Renal cortex interstitium (tissue), 15 donors: ENCODE measurements at places on chromosomes 4 and X. TPM values are rescaled to one million over a fixed set of nuclear protein-coding genes. Genes with fewer than 3 reads are reported as not detected.

The TLR10 gene
- polyA plus RNA-seq: 0.45 TPM

The HEPH gene
- polyA plus RNA-seq: 54.3 TPM

The CYTL1 gene
- 8.6 TPM for polyA plus RNA-seq

The ZCCHC12 gene
- polyA plus RNA-seq: 1.2 TPM

The DOK7 gene
- polyA plus RNA-seq: 3.7 TPM

The SLITRK4 gene
- polyA plus RNA-seq: 17.1 TPM

The RNF212 gene
- 19.3 TPM for polyA plus RNA-seq

The KCTD8 gene
- 2.2 TPM for polyA plus RNA-seq

The NHS gene
- polyA plus RNA-seq: 29.2 TPM

The HTN1 gene
- not detected for polyA plus RNA-seq

GRCh38 chrX:36087366-36087765 is 167.8 kb downstream of the CFAP47 start:
- no peak for DNase-seq

- no peak for DNase-seq
Observed at GRCh38 chr4:167171928-167172327, 62.4 kb downstream of the SPOCK3 start.

GRCh38 chrX:110131031-110131430 is 128.1 kb downstream of the TMEM164 start:
- no peak for DNase-seq

DNA sequence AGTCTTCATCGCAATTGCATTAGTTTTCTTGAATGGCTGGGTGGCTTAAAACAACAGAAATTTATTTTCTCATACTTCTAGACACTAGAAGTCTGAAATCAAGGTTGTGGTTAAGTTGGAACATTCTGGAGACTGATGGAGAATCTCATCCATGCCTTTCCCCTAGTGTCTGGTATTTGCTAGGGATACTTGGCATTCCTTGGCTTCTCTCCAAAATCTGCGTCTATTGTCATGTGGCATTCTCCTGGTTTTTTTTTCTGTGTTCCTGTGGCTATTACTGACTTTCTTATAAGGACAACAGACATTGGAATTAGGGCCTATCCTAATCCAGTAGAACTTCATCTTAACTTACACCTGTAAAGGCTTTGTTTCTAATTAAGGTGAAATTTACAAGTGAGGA is 272.8 kb upstream of the EPHA5 start:
- no peak for DNase-seq

DNA sequence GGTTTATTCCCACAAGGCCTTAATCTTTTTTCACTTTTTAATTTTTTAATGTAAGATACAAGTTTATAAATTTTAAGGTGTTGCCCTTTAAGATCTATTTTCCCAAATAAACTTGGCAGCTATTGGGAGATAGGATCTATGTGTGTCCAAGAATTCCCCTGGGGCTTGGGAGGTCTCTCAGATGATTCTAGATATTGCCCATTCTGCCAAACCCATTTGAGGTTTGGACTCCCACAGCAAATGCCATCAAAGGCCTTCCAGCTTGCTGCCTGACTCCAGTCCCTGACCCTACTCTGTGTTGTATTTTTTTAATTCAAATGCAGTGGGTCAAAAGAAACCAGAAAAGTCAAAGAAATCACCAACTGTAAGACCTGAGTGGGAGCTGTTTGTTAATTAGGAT is 120.0 kb upstream of the CHRDL1 start:
- no peak for DNase-seq

- no peak for DNase-seq
Observed at GRCh38 chr4:1579901-1580691, 104.0 kb downstream of the FAM53A start.

DNA sequence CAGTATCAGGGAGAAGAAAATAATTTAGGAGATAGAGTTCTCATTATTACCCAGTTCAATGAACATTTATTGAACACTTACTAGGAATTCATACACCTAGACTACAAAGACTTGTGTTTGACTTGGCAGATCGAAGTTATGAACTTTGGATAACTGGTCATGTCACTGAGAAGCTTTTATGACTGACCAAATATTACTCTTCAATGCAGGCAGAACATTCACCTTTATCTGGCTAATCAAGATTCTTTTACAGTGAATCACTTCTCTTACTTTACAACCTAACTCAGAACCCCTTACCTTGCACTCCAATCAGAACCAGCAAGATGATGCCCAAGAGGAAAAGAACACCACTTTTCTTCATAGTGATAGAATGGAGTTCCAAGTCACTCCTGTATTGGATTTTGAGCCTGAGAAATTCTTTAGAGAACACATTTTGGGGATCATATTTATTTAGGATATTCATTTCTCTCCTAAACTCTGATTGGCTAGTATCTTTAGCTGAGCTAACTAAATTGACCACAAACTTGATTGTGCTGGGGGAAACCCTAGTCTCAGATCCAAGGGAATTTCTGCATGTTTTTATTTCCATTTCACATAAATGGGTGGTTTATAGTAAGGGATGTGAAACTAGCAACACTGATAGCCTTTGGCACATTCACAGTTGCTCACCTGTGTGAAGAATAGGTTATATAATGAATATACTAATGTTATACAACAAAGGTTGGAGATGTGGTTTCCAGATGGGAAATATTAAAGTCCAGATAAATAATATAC is at the start of gene CXCL9:
CXCL9 (minus strand) TSS at position 421 of the 774 bp plus-strand sequence; CDS start at position 361, 60 bp downstream.
- DNase-seq: no peak

DNA sequence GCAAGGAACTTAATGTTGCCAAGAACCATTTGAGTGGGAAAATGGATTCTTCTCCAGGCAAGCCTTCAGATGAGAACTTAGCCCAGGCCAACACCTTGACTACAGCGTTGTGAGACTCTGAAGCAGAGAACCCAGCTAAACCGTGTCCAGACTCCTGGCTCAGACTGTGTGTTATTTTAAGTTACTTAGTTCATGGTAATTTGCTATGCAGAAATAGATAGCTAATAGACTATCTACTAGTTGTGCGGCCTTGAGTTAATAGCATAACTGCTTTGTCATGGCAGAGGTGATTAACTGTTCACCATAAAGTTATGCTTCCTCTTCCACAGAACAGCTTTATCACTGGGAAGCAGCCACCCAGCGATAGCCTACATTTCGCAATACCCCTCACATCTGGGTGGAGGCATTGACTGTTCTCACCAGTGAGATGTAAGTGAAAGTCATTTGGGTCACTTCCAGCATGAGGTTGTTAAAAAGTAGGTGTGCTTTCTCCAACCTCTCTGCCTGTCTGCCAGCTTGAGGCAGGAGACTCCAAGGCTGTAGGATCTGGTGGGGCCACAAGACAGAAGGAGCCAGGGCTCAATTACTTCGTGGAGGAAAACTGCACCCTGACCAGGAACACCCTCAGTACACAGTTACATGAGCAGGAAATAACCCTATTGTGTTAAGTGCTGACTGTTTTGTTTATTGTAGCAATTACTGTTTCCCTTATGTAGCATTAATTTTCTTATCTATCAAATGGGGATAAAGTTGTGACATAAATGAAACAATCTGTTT is 94.2 kb downstream of the GPAT3 start:
- DNase-seq: no peak

- no peak for DNase-seq
Observed at GRCh38 chrX:7252013-7252610, 104.2 kb upstream of the PUDP start.

GRCh38 chr4:93748373-93749291 is 79.9 kb upstream of the ATOH1 start:
- DNase-seq: no peak

DNA sequence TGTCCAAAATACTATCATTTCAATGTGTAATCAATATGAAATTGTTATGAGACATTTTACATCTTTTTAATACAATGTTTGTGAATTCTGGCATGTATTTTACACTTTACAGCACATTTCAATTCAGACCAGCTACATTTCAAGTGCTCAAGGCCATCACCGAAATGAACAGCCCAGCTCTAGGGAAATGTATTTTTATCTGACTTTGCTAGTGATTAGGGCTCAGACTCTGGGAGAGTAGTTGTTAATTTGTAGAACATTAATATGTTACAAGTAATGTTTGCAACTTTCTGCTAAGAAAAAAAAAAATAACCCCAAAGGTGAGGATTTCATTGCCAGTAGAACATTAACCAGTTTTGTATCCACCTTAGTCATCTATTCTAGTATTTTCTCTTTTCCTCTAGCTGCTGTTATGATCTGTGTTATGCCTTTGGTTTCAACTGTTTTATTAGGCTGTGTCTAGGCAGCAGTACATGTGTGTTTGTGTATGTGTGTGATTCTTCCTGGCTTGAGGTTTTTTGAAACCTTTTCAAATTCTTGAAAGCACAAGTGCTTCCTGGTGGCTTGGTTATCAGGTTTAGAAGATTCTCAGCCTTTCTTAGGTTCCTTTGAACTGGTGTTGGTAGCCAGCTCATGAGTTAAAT is 125.9 kb downstream of the NSUN7 start:
- DNase-seq: no peak

DNA sequence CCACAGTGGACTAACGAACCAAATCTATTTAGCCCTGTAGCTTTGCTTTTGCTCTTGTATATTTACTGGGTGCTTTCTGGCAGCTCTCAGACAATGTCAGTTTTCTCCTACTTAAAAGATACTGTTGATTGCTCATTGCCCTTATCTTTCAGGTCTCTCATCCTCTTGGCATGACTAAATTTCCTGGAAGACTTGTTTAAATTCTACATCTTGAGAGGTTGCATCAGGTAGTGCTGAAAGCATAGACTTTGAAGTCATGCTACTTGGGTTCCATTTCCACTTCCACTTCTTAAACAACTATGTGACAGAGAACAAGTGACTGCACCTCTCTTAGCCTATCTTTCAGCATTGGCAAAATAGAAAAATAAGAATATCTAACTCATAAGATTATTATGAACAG is 8.4 kb downstream of the TDO2 start:
- no peak for DNase-seq

- no peak for DNase-seq
Observed at GRCh38 chr4:13236485-13236884, 247.7 kb downstream of the RAB28 start.

DNA sequence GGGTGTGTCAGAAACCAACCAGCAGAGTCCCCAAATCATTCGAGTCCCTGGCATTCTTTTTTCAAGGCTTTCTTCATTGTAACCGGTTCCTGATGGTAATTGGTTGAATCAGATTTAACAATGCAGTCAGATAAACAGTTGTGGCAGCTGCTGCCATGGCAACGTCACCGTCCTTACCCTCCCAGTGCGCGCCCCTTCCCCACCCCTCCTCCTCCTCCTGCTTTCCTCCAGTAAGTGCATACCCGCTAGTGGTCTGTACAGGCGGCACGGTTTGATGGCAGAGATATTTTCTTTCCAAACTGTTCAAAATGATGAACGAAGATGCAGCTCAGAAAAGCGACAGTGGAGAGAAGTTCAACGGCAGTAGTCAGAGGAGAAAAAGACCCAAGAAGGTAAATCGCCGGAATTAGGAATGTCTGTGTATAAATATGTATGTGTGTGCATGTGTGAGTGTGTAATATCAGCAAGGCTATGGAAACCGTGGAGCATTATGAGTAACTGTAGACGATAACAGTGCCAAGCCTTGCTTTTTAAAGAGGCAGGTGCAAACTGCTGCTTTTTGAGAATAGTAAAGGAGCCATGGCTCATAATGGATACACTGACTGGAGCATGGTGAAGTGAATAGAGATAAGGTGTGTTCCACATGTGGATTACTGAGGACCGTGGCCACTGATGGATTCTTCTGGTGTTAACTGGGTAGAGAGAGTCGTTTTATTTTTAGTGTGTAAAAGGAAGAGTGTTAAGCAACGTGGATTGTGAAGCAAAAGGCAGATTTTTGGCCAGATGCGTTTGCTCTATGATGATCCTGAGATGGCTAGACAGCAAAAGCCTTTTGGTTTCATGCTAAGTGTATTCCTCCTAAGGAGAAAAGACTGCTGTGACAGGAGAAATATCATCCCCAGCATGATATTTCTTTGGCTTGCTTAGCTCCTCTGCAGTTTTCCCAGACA is at the start of gene ANK2:
ANK2 (plus strand) TSS at position 233 of the 950 bp plus-strand sequence; CDS start at position 309, 76 bp downstream.
- peak; percentile 41 for DNase-seq

- no peak for DNase-seq
Observed at GRCh38 chr4:85607624-85608023, 132.7 kb downstream of the ARHGAP24 start.

DNA sequence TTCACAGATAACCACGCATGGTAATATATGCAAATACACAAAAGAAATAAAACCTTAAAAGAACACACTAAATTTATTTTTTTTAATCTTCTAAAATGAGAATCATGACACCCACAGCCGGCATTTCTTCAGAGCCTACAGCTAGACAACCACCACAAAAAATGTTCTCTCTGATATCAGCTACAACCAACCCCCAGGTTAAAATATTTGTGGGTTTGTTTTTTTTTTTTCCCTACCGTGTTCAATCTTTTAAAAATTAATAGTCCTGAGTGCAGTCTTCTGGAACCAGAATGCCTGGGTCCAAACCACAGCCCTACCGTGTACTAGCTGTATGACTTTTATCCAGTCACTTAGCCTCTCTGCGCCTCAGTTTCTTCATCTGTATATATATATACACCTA is 36.0 kb downstream of the MAML3 start:
- no peak for DNase-seq

DNA sequence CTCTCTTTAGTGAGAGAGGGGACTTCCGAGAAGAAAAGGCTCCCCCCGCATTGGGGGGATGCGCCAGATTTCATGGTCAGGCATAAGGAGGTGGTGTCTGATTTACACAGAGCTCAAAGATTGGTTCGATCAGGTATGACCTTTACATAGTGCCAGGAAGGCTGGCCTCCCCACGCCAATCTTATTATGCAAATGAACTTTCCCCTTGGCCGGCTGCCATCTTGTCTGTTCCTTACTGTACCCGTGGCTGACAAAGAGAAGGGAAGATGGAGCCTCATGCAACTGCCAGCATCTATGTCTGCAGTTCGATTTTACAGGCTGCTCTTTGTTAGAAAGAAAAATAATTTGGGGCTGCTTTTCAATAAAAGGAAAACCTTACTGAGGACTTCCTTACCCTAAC is 197.2 kb downstream of the GPM6A start:
- DNase-seq: no peak

GRCh38 chr4:147118528-147118927 is 172.9 kb upstream of the TTC29 start:
- no peak for DNase-seq

DNA sequence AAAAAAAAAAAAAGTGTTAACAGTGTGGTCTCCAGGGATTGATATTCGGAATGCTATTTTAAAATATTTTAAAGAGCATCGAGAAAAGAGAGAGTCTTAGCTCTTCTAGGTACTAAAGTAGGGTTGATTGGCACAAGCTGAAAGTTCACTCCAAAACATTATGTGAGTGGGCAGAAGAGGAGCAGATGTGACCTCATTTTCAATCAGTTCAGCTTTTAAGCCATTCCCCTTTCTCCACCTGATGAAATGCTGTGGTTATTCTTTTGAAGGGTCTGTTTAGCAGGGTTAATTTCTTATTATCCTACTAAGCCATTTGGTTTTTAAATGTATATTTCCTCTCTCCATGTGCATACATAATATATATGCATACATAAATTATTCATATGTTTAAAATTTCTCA is 69.2 kb downstream of the GALNT7 start:
- DNase-seq: no peak

GRCh38 chr4:115664285-115664684 is 550.9 kb upstream of the NDST4 start:
- no peak for DNase-seq

DNA sequence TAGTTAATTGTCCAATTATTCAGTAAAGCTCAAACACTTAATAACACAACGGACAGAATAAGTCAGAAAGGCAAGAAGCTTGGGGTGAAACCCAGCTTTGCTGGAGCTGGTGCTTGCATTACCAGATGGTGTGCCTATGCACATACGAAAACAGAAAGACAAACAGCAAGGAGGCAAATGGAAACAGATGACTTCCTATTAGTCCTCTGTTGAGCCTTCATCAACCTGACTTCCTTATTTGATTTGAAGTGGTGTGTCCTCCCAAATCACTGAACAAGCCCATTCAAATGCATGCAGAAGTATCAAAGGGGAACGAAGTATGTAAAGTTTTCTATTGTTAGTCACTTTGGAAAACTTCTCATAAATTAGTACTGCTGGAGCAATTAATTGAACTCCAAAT is 166.2 kb downstream of the ATP10D start:
- DNase-seq: no peak
